Activated CD8-positive, alpha-beta T cell treated with anti-CD3 and anti-CD28 coated beads, Interleukin-2, amount 10 ng/mL, durations not matched to agents 7 days and 5 days (primary cell): ENCODE measurements at places on chromosomes 2 and 18.

DNA sequence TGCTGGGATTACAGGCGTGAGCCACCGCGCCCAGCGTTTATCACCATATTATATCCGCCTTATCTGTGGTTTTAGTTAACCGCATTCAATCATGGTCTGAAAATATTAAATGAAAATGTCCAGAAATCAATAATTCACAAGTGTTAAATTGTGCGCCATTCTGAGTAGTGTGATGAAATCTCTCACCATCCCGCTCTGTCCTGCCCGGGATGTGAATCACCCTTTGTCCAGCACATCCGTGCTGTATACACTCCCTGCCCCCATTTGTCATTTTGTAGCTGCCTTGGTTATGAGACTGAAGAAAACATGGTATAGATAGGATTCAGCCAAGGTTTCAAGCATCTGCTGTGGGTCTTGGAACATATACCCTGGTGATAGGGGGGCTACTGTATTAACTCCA, 70.7 kb downstream of the TIMM21 start:
- DNase-seq: no peak

DNA sequence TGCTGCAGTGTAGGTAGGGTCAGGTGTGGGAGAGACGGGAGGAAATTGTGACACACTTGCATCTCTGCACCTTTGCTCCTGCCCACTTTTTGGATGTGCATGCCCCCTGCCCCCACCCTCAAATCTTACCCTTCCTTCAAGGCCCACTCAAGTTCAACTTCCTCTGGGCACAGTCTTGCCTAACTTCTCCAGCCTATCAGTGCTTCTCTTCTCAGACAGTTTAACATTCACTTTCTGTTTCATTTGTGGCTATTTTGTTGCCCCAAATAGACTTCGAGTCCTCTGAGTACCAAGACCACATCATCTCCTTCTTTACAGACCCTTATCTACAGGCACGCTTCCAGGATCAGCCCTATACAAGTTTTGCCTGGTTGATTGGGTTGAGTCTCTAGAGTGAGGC, 2.7 kb downstream of the ST8SIA5 start:
- DNase-seq: no peak

- DNase-seq: no peak
Observed at GRCh38 chr2:105393373-105394055, 5.3 kb downstream of the FHL2 start.

DNA sequence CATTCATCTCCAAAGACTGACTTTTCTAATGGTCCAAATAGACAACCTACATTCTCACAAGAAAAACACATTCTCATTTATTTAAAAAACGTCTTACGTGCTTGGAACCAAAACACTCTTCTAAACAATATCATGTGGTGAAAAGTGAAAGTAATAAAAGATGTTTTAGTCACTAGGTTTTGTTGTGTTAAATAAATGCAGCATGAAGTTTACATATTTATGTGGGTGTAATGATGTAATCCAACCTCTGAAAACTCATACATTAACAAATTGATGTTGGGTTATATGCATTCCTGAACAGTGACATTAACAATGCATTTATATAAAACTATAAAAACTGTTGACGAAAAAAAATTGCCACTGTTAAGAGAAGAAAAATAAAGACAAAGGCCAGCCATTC, 55.1 kb upstream of the ACVR2A start:
- no peak for DNase-seq

- DNase-seq: no peak
Observed at GRCh38 chr18:31996007-31996406, 22.6 kb upstream of the RNF125 start.

DNA sequence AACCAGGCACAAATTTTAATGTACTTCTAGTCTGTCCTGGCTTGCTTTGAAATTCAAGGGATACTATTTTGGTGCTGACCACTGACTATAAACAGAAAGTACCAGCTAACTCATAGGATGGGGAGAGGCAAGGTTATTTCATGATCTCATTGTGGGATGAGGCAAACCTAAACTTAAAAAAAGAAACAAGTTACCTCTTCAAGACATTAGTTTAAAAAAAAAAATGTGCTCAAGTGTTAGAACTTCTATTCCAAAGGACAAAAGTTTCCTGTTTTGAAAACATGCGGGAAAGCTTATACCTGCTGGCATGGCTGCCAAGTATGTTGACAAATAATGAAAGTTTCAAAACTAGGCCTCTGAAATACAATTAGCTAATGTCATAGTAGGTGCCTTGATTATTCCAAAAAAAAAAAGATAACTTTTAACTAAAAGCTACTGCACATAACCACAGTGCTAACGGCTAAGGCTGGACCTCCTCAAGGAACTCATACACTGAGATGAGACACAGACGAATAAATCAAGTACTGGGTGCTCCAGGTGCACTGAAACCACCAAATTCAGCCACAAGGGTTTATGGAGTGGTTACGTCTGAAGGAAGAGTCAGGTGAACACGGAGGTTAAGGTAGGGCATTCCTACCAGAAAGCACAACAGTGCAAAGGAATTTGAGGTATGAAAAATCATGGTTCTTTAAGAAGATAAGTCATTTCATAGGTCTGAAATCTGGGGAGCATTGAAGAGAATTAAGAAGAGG, 38.1 kb downstream of the TMEM131 start:
- DNase-seq: no peak

GRCh38 chr2:191607096-191607495, 70.8 kb upstream of the NABP1 start:
- DNase-seq: no peak

- DNase-seq: no peak
Observed at GRCh38 chr2:107927034-107927534, 59.2 kb upstream of the SLC5A7 start.

DNA sequence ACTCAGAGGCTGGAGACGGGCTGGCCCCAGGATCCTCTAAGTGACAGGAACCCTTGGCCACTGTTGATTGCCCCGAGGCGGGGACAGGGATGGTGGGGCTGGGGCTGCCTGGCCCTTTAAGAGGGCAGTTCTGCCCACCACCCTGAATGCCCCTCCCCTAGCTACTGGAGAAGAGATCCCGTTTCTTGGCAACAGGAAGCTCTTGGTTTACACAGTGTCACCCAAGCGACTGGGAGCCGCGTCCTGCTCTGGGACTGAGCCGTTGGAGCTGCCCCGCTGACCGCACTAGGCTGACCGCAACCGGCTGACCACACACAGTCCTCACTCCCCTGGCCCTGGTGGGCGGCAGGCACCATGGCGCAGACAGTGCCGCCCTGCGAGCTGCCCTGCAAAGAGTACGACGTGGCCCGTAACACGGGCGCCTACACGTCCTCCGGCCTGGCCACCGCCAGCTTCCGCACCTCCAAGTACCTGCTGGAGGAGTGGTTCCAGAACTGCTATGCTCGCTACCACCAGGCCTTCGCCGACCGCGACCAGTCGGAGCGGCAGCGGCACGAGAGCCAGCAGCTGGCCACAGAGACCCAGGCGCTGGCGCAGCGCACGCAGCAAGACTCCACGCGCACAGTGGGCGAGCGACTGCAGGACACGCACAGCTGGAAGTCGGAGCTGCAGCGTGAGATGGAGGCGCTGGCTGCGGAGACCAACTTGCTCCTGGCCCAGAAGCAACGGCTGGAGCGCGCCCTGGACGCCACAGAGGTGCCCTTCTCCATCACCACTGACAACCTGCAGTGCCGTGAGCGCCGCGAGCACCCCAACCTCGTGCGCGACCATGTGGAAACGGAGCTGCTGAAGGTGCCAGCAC, at the start of gene TEKT4:
Gene TEKT4, plus strand, starts transcription at position 205 of the 862 bp plus-strand sequence. Its CDS starts 150 bp downstream, at position 355.
- DNase-seq: no peak

DNA sequence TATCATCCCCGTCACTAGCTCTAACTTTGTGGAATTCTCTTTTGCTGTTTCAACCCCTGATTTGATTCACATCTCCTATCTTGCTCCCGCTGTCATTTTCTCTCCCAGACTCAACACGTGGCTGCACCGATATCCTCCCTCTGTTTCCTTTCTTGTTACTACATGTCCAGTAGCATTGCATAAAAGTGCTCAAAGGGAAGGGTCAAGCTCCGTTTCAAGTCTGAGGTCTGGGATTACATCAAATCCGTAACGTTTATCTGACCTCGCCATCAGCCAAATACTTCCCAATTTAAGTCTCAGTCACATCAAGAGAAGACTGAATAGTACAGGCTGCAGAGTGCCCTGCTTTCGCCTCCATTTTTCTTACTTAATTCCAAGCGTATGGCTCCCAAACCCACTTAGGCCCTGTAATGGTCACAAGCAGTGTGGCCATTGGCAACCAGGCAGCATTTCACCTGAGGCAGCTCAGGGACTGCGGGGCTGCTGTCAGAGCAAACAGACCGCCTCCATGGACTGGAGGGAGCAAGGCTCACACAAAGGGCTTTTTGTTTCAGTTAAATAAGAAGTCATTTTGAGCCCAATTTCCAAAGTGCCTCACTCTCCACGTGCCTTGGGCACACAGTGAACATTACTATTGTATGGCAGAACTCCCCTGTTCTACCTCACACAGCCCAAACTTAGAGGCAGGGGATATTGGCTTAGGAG, 217.8 kb downstream of the BCL11A start:
- no peak for DNase-seq

DNA sequence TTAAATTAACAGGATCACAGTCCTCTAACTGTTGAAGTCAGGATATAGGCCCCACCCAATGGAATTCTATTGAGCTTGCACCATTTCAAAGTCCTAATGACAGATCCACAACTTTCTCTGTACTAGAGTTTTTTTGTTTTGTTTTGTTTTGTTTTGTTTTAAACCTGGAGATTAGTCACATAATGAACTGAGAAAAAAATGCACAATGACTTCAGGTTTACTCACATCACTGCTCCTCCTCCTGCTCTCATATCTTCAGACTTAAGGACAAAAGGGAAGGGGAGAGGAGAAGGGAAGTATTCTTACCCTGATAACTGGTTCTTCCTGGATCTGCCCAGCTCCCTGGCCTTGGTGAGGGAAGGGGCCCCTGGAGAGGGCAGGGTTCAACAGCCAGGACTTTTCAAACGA, 208.2 kb upstream of the EPHA4 start:
- no peak for DNase-seq

GRCh38 chr2:199757233-199757870, 93.6 kb downstream of the FTCDNL1 start:
- DNase-seq: no peak

DNA sequence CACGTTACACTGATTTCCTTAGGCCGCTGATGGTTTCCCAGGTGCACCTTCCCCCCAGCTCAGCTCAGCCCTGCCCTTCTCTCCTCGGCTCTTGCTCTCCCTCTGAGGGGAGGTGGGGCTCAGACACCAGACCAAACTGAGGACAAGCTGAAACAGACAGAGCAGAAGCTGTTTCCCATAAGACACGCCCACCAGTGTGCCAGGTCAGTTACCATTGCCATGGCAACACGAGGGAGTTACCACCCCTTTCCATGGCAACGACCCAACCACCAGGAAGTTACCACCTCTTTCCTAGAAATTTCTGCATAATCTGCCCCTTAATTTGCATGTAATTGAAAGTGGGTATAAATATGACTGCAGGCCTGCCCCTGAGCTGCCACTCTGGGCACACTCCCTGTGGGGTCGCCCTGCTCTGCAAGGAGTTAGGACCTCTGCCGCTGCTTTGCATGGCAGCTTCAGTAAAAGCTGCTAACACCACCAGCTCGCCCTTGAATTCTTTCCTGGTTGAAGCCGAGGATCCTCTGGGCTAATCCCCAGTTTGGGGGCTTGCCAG, 120.9 kb upstream of the SMIM21 start:
- DNase-seq: no peak

- DNase-seq: no peak
Observed at GRCh38 chr2:105774781-105775337, 30.1 kb downstream of the NCK2 start.

- DNase-seq: no peak
Observed at GRCh38 chr18:48151421-48152065, 221.1 kb upstream of the SMAD2 start.

GRCh38 chr2:95043300-95044093, 18.0 kb downstream of the MAL start:
- DNase-seq: no peak

DNA sequence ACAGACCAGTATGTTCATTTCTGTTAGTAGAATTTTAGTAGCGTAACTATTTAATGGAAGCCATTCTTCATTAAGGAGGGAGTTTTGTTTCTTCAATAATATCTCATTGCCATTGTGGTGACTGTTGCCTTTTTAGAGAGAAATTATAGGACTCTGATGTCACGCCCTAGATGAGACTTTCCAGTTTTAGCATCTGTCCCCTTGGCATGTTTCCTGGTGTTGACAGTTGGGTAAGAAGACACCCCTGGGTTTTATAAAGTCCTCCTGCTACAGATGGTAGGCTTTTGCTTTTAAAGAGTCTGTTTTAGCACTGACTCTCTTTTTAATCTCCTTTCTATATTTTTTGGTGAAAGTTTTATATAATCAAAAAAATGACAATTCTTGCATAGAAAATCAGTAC, 41.9 kb downstream of the KCNJ3 start:
- DNase-seq: no peak
